ENCODE measurements at places on chromosomes 5 and 9.

- DNase-seq = no peak
Measured at GRCh38 chr9:37582548-37583157, 6.5 kb upstream of the FBXO10 start.

GRCh38 chr9:99362321-99362720 lies 140.2 kb downstream of the SEC61B start:
- no peak for DNase-seq

DNA sequence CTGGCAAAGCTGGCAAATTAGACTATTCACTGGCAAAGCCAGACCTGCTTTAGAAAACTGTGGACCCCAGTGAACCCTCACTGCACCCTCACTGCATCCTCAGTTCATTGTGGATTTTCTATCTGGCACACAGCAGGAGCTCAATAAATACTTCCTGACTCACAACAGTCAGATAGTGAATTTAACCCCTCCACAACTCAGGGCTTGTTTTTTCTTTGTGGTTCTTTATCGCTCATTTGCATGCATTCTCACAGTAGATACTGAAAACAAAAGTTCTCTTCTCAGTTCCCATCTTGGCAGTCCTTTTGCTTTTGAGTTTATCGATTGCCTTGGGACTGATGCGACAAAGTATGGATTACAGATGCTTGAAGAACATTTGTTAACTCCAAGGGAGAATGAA lies 99.8 kb downstream of the ACTL7B start:
- DNase-seq = no peak

GRCh38 chr5:31811210-31811609 lies 172.3 kb downstream of the PDZD2 start:
- DNase-seq = no peak

DNA sequence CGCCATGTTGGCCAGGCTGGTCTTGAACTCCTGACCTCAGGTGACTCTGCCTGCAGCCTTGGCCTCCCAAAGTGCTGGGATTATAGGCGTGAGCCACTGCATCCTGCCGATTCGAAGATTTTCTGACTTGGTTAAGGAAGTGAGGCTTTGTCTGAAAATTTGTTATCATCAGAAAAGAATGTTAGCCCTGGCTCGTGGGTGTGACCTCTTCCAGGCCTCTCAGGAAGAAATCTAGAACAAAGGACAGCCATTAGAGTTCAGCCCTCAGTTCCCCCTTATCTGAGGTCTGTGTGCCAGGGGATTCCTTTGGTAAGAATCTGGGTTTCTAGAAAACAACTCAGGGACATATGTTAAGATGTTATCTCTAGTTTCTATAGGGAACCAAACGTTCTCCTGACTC lies 6.2 kb downstream of the OR2S2 start:
- no peak for DNase-seq

DNA sequence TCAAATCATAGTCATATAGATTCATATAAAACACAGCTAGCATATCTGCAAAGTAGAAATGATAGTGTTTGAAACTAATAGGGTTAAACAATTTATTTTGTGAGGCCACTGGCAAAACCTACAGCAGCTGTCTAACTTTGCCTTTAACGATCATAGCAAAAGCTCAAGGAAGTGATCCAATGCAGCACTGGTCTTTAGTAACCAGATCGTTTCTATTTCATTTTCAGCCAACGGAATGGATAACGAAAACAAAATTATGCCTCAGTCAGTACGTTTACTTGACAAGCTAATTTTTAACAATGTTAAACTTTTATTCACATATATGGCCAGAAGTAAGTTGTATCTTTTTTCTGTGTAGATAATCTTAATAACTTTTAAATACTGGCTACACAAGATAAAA lies 17.7 kb downstream of the MLLT3 start:
- no peak for DNase-seq

GRCh38 chr5:141496038-141496437 lies 7.2 kb downstream of the PCDHGC5 start:
- no peak for DNase-seq

DNA sequence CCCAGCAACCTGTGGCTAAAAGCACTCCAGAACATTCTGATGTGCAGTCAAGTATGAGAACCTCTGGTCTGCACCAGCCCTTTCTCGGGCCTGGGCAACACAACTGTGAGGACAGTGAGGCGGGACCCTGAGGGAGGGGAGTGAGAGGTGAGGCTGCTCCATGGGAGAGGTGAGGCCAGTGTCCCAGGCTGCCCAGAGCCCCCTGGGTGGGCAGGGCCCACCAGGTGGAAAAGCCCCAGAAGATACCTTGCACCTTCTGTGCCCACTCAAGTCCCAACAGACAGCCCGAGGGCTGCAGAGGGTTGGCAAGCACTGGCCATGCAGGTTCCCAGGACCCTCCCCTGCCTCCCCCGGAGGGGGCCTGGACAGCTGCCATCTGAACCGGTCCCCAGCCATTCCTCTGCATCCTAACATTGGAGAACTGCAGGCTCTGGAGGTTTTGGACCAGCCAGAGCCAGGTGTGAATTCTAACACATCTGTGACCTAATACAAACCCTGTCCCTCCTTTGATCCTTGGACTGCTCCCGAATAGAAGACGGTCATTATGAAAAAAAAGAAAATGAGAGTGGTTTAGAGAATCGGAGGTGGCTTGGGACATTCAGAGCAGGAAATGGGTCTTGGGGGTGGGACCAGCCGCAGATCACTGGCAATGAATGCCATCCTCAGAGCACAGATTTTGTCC lies 57.0 kb downstream of the DUSP1 start:
- no peak for DNase-seq

GRCh38 chr9:135827866-135828580 lies 79.3 kb downstream of the CAMSAP1 start:
- no peak for DNase-seq

- DNase-seq = no peak
Measured at GRCh38 chr5:138784590-138784989, 31.4 kb downstream of the CTNNA1 start.

DNA sequence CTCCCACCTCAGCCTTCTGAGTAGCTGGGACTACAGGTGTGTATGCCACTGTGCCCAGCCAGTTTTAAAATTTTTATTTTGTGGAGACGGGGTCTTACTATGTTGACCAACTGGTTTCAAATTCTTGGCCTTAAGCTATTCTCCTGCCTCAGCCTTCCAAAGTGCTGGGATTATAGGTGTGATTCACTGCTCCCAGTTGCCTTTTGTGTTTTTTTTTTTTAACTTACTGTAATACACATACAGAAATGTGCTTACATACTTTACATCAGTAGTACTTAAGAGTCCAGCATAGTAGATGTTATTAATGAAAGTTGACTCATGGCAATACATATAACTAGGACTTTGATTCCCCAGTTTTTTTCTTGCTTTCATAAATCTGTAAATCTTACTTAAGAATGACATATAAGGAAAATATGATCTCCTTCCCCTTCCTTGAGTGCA lies 4.7 kb downstream of the MAN2A1 start:
- no peak for DNase-seq

DNA sequence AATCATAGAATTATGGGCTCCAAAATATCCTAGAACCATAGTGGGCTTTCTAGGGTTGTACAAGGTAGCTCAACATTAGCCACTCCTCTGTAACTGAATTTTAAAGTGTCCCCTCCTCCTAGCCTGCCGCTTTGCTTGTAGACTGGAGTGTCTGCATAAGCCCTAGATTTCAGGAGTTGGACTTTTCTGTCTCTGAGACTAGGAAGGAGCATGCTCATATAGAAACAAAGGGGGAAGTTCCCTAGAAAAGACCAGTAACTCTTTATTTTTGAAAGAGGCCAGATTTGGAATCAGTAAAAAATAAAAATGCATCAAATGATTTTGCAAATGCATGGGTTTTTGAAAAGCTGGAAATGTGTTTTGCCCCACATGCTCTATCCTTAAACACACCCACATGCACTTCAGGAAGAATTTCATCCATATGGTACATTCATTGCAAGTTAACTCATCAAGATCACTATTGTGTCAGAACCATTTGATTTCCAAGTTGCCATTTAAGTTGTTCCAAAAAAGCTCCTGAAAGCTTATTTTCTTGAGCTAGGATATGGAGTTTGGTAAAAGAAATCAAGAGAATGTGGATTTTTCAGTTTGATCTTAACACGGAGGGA lies 121.0 kb upstream of the NR3C1 start:
- DNase-seq = no peak

GRCh38 chr9:80449513-80449912 lies 877.7 kb downstream of the TLE4 start:
- DNase-seq = no peak

- DNase-seq = no peak
Measured at GRCh38 chr9:115398313-115398650, 280.3 kb upstream of the TNC start.

- no peak for DNase-seq
Measured at GRCh38 chr9:108484468-108484867, 371.3 kb downstream of the ACTL7B start.

DNA sequence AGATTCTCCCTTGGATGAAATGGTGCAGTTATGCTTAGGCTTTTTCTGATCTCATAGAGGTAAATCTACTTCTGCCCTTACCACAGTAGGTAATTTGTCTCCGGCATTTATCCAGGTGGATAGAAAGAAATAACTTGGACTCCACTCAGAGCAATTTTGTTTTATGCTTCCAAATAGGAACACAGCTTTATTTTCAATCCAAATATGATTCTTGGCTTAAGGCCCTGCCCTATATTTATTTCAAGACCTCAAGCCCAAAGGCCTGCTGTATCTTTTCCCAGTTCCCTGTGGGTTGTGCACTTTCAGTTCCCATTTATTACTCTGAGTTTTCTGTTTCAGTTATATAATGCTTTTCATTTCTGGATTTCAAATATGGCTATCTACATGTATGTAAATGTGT lies 274.2 kb upstream of the SMC2 start:
- no peak for DNase-seq

DNA sequence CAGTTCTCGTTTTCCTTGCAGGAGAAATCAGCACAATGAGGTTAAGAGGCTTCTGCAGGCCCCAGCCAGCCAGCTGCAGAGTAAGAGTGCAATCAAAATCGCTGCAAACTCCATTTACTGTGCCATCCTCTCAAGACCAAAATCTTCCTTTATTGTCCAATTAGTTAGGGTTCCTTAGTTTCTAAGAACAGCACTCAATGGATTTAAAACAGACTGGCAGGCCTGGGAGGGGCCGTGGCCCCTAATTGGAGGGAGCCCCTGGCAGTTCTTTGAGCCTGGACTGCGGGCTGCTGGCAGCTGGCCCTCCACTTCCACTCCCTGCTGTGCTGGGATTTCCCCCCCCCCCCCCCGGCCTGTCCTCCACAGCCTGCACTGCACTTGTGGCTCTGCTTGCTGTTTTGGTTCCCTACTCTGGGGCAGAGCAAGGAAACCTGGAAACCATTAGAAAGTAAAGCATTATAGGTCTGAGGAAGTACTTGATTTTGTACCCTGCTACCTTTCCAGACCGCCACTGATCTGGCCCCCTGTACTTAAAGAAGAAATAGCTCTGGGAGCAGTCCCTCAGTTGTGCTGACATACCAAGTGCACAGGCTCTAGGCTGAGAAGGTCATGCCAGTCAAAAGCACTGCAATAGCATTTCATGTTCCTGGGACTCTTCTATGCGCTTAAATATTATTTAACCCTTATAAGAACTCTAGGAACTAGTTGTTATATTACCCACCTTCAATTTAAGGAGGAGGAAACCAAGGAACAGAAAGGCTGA lies 129.0 kb downstream of the APBA1 start:
- DNase-seq = no peak
